ENCODE measurements at places on chromosomes 4 and X.

DNA sequence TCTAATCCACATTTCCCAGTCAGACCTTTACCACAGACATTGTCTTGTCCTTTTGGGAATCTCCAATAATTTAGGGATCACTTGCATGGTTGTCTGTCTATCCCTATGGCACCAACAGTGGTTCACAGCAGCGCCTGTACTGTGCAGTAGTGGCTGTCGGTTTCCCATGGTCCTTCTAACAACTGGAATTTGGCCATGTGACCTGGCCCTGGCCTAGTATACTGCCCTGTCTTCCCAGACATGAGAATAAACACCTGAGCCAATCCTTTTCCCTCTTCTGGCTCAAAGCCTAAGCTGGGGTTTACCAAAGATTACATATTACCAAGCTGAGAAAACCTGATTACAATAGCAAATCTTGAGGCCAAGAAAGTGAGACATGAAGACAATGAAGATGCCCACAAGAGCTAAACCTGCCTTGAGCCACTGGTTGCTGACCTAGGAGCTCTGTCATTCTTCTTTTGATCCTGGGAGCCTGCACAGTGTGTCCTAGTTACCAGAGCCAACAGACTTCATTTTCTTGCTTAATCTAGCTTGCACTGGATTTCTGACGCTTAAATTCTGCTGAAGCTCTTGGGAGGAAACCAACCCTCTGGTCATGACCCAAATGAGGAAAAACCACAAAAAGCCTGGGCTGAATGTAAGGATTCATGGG lies 92.1 kb downstream of the SCD5 start:
- no peak for DNase-seq

DNA sequence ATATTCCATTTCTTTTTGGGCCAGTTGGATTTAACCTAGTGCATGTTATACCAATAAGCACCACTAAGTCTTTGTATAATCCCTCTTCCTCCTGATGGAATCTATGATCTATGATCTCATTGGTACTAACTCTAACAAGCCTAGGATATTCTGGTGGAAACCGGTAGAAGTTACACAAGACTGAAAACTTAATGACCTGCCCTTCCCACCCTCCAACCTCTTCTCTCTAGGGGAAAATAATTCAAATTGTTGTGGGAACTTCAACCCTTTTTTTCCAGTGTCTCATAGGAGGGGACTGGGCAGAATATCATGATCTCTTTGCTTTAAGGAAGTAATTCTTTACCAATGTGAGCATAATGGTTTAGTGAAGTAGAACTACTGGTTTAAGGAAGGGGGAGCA lies 289.5 kb upstream of the BOD1L1 start:
- DNase-seq = peak; percentile 44

- DNase-seq = no peak
Measured at GRCh38 chr4:179596621-179597020, 2154.4 kb upstream of the AGA start.

DNA sequence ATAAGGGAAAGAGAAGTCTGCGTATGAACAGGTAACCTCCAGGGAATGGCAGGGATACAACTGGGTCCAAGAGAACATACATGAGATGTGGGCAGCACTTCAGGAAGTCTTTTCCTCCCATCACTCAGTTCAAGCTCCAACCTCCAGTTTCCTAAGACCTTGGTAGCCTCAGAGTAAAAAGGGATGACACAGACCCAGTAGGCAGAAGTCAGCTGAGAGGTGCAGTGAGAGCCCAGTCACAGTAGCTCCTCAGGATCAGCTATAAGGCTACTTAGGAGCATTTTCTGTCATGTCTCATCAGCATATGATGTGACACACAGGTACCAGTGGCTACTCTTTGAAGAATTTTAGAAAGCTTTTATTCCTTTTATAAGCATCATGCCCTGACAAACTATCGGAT lies 12.5 kb upstream of the STS start:
- no peak for DNase-seq

DNA sequence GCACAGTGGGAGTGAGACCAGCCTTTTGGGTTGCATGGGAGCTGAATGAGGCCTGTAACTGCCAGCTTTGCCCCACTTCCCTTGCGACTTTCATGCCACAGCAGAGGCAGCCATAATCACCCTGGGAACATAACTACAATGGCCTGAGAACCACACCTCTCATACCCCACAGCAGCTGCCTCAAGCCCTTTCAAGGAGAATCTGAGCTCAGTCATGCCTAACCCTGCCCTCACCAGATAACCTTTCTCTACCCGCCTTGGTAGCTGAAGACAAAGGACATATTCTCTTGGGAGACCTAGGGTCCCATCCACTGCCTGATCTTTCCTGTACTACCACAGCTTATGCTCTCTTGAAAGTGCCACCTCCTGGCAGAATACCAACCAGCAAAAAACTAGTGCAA lies 599.9 kb upstream of the IGFBP7 start:
- DNase-seq = no peak

- DNase-seq = no peak
Measured at GRCh38 chr4:118099106-118099505, 64.8 kb downstream of the NDST3 start.

DNA sequence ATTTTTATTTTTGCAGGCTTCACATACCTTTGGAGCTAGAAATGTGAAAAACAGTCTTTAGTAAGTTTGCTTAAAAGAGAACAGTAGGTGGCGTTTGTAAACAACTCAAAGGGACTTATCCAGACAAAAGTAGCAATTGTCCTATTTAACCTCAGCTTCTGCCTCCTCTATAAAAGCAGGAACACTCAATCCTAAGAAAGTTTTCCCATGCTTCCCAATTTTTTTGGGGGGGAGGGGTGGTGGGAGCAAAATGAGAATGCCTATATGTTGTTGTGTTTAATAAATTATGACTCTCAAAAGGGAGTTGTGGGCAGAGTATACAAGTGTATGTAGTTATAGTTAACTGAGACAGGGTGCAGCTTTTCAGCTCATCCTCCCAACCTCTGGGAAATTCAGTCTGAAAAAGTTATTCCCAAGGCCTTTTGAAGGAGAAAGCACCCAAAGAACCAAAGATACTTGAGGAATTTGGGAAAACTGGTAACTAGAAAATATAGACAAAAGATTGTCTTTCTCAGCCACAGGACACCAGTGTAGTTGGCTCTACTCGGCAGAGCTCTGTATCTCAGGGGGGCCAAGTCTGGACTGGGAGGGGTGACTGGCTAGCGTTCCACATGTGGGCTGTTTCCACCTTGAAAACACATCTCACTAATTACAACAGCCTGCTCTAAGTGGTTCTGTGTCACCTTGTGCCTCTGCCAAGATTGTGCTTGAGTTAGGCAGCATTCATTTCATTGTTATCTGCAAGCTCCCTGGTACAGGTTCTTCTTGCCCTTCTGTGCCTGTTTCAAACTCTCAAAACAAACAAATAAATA lies 2.8 kb downstream of the SFRP2 start:
- peak; percentile 16 for DNase-seq
